Activated CD8-positive, alpha-beta memory T cell treated with anti-CD3 and anti-CD28 coated beads, Interleukin-2, amount 50 U/mL, for 4 hours (primary cell): ENCODE measurements at places on chromosomes 6 and 20.

DNA sequence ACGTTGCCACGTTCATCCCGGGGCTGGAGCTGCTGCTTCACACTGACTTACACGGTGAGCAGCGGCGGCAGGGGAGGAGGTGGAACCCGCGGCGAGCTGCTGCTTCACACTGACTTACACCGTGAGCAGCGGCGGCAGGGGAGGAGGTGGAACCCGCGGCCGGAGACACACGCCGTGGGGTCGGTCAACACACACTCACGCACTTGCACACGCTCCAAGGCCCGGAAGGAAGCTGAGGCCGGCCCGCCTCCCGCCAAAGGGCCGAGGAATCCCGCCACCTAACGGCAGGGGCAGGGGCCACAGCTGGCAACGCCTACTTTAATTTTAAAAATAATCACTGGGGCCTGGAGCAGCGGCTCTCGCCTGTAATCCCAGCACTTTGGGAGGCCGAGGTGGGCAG lies 94.4 kb upstream of the FOXC1 start:
- DNase-seq, result no peak

- no peak for DNase-seq
Observed at GRCh38 chr20:23869520-23869919, 10.0 kb downstream of the CST5 start.

DNA sequence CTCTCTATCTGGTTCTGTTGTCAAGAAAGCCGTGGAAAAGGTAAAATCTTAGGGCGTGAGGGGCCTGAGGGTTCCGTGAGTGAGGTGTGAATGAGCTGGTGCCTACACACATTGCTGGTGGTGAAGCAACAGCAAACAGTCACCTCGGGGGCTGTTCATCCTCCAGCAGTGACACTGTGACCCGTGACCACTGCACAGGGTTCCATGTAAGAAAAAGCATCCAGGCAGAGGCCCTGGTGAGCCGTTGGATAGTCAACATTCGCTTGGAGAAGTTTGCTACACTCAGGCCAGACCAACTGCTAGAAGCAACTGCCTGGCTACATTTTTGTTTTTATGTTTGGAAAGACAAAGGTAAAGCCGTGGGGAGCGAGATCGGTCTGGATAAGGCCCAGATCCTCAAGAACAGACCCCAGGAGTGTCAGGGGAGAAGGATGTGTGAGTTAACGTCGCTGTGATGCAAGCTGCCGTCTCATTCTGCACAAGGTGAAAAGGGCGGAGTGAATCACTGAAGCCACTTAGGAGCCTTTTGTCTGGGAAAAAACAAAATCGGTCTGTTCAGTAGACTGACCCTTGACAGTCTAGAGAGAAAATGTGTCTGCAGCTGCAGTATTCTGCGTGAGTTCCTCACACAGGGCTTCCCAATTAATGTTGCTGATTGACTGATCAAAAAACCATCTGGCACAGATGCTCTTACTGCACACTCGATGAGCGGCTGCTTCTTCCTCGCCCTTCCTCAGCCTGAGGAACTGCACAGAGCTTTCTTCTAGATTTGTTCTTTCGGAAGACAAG lies 404.0 kb downstream of the SMOC2 start:
- no peak for DNase-seq

GRCh38 chr6:149964308-149965193 lies 808 bp downstream of the ULBP1 start:
- peak; percentile 34 for DNase-seq

- no peak for DNase-seq
Observed at GRCh38 chr6:124873066-124873410, 89.2 kb upstream of the RNF217 start.

- no peak for DNase-seq
Observed at GRCh38 chr20:57250607-57251343, 15.7 kb downstream of the BMP7 start.

GRCh38 chr6:47655719-47656595 lies 42.4 kb upstream of the ADGRF4 start:
- DNase-seq, result peak; percentile 25

DNA sequence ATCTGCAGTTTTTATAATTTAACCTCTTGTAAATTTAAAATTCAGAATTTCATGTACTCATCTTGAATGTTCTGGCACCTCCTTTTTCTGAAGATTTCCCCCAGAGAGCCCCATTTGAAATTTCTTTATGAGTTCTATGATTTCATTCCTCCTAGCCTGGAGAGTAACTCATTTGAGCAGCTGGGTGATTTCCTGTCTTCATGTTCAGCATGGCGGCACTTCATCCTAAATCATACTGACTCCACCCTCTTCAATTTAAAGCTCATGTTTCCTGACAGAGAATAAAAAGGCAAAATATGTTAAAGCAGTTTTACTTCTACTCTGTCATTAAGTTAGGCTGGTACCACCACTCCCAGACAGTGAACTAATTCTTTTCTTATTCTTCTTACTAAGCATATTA lies 250.9 kb upstream of the POU3F2 start:
- DNase-seq, result no peak

- DNase-seq, result no peak
Observed at GRCh38 chr20:44931911-44932310, 22.1 kb downstream of the PABPC1L start.
